ENCODE measurements at places on chromosomes 3 and 15.

GRCh38 chr3:31729082-31729481 is 196.4 kb downstream of the STT3B start:
- DNase-seq: no peak

DNA sequence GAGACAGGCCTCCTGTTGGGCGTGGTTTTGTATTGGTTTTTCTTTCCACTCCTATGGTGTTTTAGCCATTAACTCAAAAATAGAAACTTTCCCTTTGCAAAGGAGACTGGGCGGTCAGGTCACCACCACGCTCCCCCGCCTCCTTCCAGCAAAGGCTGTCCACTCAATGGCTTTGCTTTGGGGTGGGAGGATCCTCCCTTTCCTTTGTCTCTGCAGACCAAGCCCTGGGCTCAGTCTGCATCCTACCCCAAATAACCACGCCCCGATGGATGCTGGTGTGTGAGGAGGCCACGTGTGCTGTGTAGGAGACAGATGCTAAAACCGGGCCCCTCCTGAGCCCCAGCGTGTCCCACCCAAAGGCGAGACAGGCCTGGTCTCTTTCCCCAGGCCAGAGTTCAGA is 68.5 kb downstream of the GRIP2 start:
- DNase-seq: no peak

- DNase-seq: peak; percentile 39
Observed at GRCh38 chr15:90031231-90031791, 30.2 kb downstream of the ZNF710 start.

GRCh38 chr3:126900859-126901540 is 81.9 kb upstream of the PLXNA1 start:
- no peak for DNase-seq

GRCh38 chr3:159137949-159138348 is 336.1 kb downstream of the MFSD1 start:
- no peak for DNase-seq

DNA sequence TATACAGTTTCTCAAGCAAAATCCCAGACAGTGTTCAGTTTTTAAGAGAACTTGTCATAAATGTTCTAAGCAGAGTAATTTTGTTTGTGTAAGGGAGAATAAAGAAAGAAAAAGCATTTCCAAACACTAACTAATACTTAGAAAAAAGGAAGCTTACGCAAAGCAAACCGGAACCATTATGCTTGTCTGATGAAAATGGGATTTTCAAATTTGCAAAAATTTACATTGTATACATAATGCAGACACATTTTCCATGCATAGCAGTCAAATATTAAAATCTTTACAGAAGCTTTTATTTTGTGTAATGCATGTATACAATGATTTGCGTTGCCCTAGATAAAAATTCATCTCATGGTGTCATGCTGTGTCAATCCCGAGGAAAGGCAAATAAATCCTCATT is 229.0 kb downstream of the SLC9A9 start:
- DNase-seq: no peak

DNA sequence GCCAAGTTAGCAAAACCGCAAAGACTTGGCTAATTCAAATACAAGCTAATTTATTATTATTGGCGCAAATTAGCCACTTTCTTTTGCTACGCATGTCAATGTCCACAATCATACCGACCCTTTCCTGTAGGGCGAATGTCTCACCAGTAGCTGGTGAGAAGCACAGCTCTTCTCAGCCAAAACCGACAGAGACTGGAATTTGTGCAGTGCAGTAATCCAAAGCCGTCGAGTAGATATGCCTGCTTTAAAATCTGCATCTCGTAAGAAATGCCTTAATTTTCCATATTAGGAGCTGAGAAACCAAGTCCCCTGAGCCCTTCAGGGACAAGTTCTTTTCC is 614 bp upstream of the MINDY2 start:
- peak; percentile 51 for DNase-seq

- DNase-seq: no peak
Observed at GRCh38 chr3:30440147-30440604, 166.2 kb upstream of the TGFBR2 start.

- no peak for DNase-seq
Observed at GRCh38 chr3:185030399-185030798, 122.5 kb downstream of the C3orf70 start.

GRCh38 chr3:98551754-98552153 is 20.0 kb downstream of the GPR15 start:
- DNase-seq: no peak

GRCh38 chr3:32759342-32759741 is 58.5 kb upstream of the TRIM71 start:
- no peak for DNase-seq

DNA sequence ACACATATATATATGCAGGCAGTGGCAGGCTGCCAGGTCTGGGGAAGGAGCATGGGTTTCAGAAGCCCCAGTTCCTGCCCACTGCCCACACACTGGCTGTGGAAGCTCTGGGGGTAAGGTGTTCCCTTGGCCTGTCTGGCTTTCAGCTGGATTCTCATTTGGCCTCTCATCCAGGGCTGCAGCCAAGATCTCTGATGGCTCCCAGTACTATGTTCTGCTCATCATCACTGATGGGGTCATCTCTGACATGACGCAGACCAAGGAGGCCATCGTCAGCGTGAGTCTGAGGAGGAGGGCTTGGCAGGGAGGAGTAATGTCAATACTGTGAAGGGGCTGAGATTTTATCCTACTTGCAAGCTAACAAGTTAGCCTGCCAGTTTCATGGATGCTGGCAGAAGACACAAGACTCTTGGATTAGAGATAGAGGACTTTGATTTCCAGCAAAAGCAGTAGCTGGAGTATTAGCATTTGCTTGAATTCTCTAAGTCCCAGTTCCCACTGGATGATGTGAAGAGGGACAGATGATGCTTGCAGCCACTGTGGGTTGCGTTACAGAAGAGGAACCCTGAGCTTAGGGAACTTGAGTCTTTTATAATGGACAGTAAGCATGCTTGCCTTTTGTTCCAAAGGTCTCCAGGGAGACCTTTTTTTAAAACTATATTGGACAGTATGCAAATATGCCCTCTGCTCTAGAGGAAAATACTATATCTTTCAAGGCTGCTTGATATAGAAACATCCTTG is 5.6 kb upstream of the BRPF1 start:
- DNase-seq: no peak

DNA sequence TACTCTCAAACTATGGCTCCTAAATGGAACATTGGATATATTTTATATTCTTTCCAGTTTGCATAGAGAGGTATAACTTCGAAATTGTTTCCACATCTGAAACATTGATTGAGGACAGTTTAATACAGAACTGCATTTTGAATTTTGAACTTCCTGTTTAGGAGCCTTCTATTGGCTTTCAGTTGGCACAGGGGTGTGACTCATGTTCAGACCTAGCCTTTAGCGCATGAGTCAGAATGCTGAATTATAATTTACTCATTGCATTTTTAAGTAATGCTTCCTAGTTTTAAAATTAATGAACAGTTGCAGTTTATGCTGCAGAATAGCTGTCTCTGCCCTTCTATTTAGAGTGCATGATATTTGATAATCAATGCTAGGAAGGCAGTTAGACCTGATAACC is 751.7 kb downstream of the CADM2 start:
- DNase-seq: no peak

GRCh38 chr3:123606527-123606926 is 21.7 kb upstream of the HACD2 start:
- no peak for DNase-seq

GRCh38 chr15:26087881-26088280 is 224.8 kb upstream of the ATP10A start:
- DNase-seq: no peak

DNA sequence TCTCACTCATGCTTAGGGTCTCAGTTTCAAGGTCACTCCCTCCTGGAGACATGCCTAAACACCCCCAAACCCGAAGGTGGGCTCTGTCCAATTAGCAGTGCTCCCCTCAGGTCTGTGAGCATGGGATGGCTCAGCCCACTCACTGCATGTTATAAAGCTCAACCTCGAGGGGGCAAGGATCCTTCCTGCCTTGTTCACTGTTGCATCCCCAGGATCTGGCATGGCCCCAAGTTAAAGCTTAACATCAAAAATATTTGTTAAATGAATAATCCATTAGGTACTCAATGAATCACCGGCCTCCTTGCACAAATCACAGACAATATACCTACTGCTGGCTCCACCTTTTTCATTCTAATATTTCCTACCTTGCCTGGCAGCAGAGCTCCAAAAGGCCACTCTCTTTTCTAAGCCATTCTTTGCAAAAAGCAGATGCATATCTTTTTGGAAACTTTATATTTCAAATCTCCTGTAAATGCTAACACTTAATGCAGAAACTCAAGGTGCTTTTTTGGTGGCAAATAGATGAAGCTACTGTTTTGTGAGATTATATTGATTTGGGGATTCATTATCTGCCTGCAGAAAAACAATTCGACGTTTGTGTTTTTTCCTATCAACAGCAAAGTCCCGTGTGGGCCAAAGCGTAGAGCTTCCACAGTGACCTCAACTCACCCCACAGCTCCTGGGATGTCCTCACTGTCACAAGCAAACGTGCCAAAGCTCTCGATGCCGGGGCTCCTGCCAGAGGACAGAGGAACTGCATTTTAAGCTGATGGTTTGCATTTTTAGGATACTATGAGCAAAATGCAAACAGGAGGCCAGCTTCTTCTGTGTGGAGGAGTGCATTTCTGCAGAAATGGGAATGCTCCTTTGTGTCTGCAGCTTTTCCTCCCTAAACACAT is 35.4 kb downstream of the PCOLCE2 start:
- DNase-seq: no peak

- no peak for DNase-seq
Observed at GRCh38 chr15:43095243-43095642, 10.6 kb downstream of the UBR1 start.

- no peak for DNase-seq
Observed at GRCh38 chr15:51801391-51801835, 28.0 kb upstream of the TMOD3 start.

DNA sequence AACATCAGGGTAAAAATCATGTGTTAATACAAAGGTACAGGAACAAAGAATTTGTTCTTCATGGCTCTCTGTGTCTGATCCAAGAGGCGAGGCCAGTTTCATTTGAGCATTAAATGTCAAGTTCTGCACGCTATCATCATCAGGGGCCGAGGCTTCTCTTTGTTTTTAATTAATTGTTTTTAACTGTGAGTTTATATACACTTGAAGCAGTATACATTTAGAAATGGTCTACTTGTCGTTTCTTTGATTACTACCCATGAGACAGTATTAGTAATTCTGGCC is 21.2 kb upstream of the OCA2 start:
- DNase-seq: no peak

DNA sequence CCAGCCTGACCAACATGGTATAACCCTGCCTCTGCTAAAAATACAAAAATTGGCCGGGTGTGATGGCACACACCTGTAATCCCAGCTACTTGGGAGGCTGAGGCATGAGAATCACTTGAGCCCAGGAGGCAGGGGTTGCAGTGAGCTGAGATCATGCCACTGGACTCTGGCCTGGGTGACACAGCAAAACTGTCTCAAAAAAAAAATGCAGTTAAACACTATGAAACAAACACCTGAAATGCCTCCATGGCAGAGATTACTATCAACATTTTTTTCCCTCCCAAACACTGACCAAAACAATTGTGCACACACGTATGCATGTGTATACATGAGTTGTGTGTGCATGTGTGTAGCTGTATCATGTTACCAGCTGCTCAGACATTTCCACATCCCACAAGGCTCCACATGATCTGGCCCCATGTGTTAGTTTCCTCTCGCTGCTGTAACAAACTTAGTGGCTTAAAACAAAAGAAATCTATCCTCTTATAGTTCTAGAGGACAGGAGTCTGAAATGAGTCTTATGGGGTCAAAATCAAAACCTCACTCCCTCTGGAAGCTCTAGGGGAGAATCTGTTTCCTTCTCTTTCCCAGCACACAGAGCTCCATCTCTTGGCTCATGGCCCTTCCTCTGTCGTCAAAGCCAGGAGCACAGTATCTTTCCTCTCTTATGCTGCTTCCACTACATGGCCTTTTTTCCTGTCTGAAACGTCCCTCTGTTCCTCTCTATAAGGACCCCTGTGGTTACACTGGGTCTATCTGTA is 34.5 kb downstream of the SLC41A3 start:
- DNase-seq: no peak

GRCh38 chr15:35751413-35752133 is 205.6 kb upstream of the DPH6 start:
- DNase-seq: peak; percentile 24

GRCh38 chr3:128392818-128393544 is 73.7 kb downstream of the DNAJB8 start:
- DNase-seq: no peak

GRCh38 chr3:58441514-58442450 is 8.2 kb upstream of the PDHB start:
- no peak for DNase-seq

DNA sequence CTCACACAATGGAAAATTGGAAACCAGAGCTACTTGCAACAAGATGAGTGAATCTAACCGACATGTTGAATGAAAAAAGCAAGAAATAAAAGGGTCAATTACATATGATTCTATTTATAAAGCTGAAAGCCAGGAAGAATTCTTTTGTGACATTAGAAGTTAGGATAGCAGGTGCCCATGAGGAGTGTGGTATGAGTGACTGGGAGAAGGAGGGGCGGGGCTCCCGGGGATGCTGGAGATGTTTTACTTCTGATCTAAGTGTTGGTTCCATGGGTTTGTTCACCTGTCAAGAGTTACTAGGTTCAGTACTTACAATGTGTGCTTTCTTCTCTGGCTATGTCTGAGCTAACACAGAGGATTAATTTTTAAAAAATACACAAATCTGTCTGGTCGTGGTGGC is 60.8 kb downstream of the NSMCE3 start:
- DNase-seq: no peak

DNA sequence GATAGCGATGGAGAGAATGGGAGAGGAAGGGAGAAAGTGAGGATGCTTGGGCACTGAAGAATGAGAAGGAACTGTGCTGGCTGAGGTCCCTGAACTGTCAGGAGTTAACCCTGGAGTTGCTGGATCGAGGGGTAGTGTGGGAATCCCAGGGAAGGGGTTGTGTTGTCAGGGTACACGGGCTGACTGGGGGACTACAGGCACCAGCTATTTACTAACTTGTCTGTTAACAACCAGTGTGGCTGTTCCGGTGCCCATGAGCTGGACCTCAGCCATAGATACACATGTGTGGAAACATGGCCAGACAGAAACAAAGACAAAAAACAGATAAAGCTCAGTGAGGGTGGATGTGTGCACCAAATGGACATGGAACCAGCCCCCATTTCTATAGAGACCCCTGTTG is 55.1 kb downstream of the GASK1A start:
- no peak for DNase-seq

- DNase-seq: peak; percentile 71
Observed at GRCh38 chr3:141644931-141645330, 93.2 kb upstream of the RNF7 start.

- DNase-seq: no peak
Observed at GRCh38 chr3:149114458-149114857, 15.0 kb upstream of the HPS3 start.

- DNase-seq: no peak
Observed at GRCh38 chr15:62027916-62028315, 32.3 kb downstream of the VPS13C start.

- no peak for DNase-seq
Observed at GRCh38 chr3:54445630-54446029, 323.3 kb downstream of the CACNA2D3 start.

GRCh38 chr3:111961461-111962164 is 17.2 kb upstream of the ABHD10 start:
- no peak for DNase-seq

GRCh38 chr15:50059883-50060282 is 59.1 kb downstream of the ATP8B4 start:
- DNase-seq: no peak

- DNase-seq: no peak
Observed at GRCh38 chr3:57393977-57394376, 101.5 kb upstream of the ASB14 start.

Measured in CD4-positive, alpha-beta T cell treated with Interleukin-17A for 1 hour (primary cell).